Stimulated activated CD4-positive, alpha-beta T cell treated with anti-CD3 and anti-CD28 coated beads, Interleukin-15, amount 100 ng/mL, for 48 hours (primary cell): ENCODE measurements at places on chromosomes 12 and 14.

DNA sequence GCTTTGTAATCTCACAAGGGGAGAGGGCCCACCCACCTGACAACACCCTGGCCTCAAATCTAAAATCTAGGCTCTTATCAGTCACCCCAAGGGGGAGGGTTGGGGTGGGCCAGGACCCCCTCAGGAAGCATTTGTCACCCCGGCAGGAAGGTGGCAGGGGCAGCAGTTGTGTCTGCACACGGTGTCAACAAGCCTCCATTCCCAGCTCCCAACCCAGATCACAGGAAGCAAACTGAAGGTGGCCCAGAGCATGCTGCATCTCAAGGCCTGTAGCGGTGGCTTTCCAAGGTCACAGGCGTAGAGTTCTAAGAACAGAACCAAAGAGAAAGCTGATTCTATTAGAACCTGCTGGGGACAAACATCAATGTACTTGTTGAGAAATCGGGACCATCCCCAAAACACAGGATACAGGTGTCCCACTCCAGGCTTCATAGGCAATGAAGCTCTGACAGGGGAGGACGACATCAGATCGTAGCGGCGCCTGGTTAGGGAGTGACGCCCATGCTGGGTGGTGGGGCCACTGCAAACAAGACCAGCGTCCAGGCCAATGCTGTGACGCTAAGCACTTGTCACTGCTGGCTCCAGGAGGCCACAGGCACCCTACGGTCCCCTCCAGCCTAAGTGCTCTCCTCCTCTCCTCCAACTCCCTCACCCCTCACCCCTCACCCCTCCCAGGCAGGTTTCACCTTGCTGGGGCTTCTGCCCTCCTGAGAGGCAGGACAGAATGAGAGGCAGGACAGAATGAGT lies 52.9 kb downstream of the CCDC88C start:
- no peak for DNase-seq

GRCh38 chr12:109607618-109608017 lies 34.0 kb downstream of the MVK start:
- no peak for DNase-seq

- DNase-seq: no peak
These were observed 171.9 kb downstream of the RGS6 start for GRCh38 chr14:72104011-72104613.

DNA sequence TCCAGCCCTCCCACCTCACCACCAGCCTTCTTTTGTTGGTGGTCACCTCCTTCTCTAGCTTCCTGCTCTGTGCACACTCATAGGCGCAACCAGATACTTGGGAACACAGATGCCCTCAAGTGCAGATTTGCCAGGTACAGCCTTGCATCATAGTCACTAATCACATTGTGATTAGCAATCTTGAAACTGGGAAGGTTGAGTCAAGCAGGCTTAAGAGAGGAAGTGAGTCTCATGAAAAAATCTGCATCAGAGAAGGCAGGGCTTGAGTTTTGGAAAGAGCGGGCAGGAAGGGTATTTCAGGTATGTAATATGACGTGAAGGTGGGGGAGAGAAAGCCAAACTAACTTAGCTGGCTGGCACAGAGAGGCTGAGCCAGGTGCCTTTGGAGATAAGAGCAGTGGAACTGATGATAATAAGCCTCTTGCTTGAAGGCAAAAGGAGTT lies 2.7 kb upstream of the RABGGTA start:
- peak; percentile 54 for DNase-seq

DNA sequence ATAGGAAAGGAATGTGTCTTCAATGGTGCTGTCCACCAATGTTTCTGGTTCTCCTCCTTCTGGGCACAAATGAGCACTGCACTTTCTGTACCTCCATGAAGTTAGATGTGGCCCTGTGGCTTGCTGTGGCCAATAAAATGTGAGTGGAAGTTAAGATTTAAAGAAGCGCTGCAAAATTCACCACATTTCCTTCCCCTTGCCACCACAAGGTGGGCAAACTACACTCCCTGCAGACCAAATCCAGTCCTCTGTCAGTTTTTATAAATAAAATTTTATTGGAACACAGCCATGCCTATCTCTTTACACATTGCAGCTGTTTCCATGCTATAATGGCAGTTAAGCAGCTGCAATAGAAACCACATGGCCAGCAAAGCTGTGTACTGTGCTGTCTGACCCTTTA lies 141.4 kb upstream of the TMPO start:
- no peak for DNase-seq
